ENCODE measurements at places on chromosomes 6 and 20. TPM values are rescaled to one million over a fixed set of nuclear protein-coding genes. Genes with fewer than 3 reads are reported as not detected.

Gene OTOR
- total RNA-seq: not detected

GRCh38 chr6:157961153-157961831 is 20.4 kb upstream of the SYNJ2 start:
- DNase-seq: no peak

- DNase-seq: no peak
Measured at GRCh38 chr20:34541264-34541901, 17.1 kb upstream of the MAP1LC3A start.

Gene TAGAP
- total RNA-seq: 12.9 TPM

DNA sequence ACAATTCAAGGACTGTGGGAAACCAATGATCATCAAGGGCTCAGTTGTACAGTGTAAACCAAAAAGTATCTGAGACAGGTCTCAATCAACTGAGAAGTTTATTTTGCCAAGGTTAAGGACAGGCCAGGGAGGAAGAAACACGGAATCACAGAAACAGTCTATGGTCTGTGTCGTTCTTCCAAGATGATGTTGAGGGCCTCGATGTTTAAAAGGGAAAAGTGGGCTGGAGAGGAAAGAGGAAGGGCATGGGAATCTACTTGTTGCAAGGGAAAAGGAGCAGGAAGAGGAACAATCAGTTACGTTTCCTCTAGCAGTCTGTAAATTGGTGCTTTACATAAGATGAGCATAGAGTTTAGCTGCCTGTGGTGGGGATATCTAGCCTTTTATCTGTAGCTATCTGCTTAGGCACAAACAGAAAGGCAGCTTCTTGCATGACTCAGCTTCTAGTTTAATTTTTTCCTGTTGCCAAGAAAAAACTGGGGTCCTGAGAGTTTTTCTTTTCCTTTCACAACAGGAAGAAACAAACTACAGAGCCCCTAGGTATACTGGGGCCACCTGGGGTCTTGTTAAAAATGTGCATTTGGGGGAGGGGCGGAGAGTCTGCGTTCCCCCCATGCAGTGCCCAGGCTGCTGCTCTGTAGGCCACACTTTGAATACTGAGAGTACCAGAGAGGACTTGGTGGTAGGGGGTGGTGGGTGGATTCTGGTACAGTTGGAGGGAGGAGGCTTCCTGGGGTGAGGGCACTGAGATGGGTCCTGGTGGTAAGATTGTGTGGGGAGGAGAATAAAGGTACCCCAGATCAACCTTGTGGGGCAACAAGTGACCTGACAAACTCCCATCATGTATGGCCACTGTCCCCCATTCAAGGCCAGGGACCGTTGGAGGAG is 35.3 kb upstream of the EZR start:
- DNase-seq: no peak

DNA sequence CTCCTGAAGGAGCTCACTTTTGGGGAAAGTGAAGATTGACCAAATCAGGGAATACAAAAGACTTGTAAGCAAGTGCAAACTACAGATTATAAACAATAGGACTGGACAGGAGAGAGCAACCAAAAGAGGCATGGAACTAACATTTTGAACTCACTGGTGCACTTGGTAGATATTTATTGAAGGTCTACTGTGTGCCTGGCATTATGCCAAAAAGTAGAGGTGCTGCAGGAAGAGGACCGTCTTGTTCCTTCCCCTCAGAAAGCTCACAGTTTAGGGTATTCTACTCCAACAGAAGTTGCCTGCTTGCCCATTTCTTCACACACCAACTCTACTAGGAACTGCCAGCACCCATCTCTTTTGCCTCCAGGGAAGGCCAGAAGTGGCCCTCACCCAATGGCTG is 10.0 kb upstream of the TSHZ2 start:
- DNase-seq: no peak

- no peak for DNase-seq
Measured at GRCh38 chr6:150250826-150251225, 108.0 kb downstream of the PPP1R14C start.

DNA sequence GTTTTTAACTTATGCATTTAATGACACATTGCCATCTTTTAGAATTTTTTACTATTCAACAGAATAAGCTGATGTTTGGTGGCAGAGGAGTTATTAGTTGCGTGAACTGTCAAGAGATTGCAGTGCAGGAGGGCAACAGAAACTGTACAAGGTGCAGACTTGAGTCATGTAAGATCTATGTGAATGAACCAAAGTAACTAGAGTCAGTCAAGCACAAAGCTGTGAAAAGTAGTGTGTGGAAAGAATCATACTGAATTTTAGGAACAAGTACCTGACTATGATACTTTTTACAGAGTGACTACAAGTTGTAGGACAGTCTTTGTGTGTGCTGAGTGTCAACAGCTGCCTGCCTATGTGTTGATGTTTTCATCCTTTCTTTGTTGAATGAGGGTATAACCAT is 2.7 kb upstream of the C6orf163 start:
- DNase-seq: no peak

GRCh38 chr20:38134427-38135270 is 30.4 kb downstream of the TGM2 start:
- DNase-seq: peak; percentile 20

Gene SMIM26
- total RNA-seq: 59.5 TPM

Measured in upper lobe of right lung (tissue), 1 donor.